ENCODE measurements at places on chromosomes 1 and 21. TPM values are rescaled to one million over a fixed set of nuclear protein-coding genes. Genes with fewer than 3 reads are reported as not detected.

The CAMK2N1 gene
- 45.5 TPM for polyA plus RNA-seq

The GFI1 gene
- 0.41 TPM for polyA plus RNA-seq

The NSL1 gene
- 27.2 TPM for polyA plus RNA-seq

The CFAP74 gene
- not detected for polyA plus RNA-seq

The PATJ gene
- 21.4 TPM for polyA plus RNA-seq

The TIE1 gene
- polyA plus RNA-seq = 0.33 TPM

The TFF3 gene
- 696 TPM for polyA plus RNA-seq

The SLC35D1 gene
- polyA plus RNA-seq = 8.3 TPM

The C1orf56 gene
- 8.3 TPM for polyA plus RNA-seq

GRCh38 chr1:198106011-198106410, 50.8 kb upstream of the NEK7 start:
- DNase-seq = no peak

- DNase-seq = no peak
Observed at GRCh38 chr1:93518516-93518915, 70.6 kb downstream of the FNBP1L start.

- peak; percentile 58 for DNase-seq
Observed at GRCh38 chr1:51234721-51235425, 1.2 kb upstream of the RNF11 start.

DNA sequence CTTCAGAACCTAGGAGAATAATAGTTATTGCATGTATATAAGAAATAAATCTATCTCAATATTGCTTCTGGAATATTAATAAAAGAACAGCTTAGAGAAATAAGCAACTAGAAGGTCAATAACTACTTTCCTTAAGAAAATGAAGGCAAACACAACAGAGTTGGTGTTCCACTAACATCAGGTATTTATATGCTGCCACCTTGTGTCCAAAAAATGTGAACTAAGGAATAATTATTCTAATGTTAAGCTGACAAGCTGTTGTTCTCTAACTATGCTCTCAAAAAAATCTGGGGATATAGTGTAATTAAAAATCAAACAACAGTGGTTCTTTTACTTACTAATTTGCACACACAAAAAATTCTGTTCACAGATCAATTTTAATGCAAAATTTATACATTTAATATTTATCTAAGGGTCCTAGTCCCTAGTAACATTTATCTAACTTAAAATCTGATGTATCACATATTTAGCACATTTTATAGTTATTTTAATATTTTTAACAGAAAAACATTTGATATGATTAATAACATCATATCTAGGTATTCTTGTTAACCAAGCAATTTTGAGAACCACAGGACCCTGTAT, 39.6 kb downstream of the UCHL5 start:
- peak; percentile 69 for DNase-seq

DNA sequence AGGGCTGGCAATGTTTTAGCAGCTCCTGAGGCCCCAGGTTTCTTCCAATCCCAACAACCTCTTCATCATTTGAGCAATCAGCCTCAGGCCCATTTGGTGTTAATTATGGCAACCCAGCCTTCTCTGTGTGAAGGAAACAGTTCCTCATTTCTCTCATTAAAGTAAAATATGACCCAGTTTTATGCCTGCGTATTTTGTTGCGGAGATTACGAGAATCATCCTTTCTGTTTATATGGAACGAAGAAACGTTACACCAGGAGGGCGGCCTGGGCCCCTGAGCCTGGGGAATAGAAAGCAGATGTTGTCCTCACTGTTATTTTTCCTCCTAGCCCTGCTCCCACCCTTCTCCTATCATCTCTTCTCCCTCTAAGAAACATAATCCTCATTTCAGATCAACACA, 332.2 kb upstream of the USP24 start:
- peak; percentile 28 for DNase-seq

- DNase-seq = no peak
Observed at GRCh38 chr1:158153179-158153578, 27.5 kb upstream of the CD1D start.

DNA sequence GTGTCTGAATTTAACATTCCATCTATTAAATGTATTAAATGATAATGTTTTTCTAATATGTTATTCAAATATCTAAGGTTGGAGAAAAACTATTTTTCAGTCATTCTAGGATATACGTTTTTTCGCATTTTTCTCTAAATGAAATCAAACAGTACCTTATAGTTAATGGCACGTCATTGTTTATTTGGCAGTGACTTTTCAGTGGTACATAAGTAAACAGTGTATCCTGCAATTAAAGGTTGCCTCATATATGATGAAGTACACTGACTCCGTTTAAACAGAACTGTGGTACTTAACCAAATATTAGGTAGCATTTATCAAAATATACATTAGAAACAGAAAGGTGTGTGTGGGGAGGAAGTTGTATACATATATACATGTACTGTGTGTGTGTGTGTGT, 79.2 kb downstream of the EPS15 start:
- DNase-seq = no peak

DNA sequence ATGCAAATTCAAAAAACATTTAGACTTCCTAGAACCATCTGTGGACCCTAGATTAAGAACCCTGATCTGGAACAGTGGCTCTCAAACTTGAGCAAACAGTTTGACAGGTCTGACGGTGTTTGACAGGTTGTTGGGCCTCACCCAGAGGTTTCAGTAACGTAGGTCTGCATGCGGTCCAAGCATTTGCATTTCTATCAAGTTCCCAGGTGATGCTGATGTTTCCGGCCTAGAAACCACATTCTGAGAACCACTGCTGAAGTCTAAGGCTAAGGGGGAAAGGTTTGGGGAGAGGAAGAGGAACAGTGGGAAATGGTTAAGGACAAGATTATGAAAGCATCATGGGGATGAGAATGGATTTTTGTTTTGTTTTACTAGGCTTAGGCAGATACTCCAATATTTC, 48.6 kb downstream of the MDM4 start:
- DNase-seq = no peak

DNA sequence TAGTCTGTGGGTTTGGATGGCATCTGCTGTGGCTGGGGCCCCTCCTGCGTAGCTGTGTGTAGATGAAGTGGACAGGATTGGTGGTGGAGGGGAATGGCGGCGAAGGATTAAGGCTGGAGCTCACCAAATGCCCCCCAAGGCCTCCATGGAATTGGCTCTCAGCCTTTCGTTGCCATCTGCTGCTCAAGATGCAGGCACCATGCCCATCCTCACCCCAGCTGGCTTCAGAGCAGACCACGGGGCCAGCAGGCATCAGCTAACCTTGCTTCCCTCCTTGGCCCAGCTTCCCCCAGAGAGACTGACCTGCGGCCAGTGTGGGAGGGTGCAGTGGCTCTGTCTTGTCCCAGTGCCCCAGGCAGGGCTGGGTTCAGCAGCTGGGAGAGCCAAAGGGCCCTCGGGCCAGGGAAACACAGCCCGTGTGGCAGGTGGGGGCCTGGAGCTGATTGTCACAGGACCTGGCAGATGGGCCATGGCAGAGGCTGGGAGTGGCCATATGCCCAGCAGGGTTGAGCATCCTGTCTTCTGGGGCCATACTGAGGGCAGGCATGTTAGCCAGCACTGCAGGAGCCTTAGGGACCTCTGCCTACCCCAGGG, 66.8 kb upstream of the ACTL8 start:
- DNase-seq = no peak

- no peak for DNase-seq
Observed at GRCh38 chr1:176187001-176187400, 20.1 kb downstream of the COP1 start.

DNA sequence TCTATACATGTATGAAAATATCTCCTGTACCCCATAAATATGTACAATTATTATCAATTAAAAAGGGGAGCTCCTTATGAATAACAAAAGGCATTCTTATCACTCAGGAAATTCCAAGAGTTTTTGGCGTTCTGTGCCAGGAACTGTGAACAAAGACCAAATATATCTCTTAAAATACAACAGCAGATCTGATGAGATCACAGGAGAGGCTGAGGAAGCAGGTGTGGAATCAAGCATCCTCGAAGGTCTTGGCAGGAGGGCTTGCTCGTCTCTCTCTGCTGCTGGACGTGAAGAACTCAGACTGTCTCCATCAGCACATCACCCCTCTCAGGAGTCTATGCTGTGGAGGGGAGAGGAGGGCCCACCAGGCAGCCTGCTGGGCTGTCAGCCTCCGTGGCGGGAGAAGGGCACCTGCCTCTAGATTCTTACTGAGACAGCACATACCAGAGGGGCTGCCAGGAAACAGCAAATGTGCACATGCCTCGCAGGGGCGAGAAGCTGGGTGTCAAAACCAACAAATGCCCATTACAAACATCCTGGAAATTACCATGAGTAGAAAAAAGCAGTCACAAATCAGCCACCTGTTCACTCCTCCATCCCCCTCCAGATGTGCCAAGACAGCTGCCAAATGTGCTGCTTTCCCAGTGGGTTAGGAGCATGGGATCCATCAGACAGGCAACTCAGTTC, 30.8 kb upstream of the FAM89A start:
- no peak for DNase-seq

DNA sequence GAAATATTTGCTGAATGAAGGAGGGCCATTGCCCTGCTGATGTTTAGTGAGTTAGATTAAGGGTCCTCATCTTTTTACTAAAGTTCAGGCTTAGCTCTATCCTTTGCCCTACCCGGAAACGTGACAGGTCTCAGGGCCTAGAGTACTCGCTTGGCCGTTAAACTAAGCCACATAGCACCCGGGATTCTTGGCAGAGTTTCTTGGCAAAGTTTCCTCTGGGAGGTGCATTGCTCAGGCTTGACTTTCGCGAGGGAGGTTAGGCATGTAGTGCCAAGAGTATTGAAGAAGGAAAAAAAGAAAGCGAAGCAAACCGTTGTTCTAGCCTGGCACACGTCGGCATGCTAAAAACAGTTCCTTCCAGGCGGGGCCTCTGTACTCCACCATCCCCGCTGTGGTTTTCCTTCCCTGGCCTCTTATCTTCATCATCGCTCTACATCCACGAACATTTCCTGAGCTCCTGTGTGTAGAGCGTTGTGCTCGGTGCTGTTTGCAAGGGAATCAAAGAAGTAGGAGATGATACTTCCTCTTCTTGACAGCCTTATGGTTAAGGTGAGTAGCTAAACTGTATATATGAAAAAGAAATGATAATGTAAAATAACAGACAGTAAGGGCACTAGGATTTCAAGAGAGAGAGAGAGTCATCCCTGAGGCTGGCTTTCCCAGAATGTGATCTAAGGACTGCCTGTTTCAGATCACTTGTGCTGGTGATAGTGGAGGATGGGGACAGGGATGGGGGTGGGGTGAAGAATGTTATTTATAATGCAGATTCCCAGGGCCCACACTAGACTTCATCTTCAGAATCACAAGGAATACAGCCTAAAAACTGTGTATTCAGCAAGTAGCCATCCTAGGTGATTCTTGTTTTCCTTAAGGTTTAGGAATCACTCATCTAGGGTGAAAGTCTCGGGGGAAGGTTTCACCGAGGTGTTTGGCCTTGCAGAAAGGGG, 18.8 kb downstream of the RNF220 start:
- peak; percentile 23 for DNase-seq

DNA sequence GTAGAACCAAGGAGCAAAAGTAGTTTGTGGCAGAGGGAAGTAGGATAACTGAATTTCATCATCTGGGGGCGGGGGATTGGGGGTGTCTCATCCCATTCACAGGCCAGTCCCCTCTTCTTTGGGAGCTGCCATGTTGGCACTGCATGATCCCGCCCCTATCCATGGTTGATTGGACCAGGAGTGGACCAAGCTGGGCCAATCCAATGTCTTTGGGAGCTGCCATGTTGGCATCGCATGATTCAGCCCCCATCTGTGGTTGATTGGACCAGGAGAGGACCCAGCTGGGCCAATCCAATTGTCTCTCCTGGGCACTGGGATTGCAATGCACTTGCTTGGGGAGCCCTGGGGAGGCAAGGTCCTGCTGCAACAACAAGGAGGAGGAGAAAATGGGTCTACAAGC, 12.3 kb upstream of the ALPL start:
- no peak for DNase-seq

GRCh38 chr1:205261946-205262691, 34.4 kb downstream of the TMCC2 start:
- DNase-seq = peak; percentile 44

- DNase-seq = no peak
Observed at GRCh38 chr1:247337250-247337746, 5.6 kb upstream of the ZNF496 start.

DNA sequence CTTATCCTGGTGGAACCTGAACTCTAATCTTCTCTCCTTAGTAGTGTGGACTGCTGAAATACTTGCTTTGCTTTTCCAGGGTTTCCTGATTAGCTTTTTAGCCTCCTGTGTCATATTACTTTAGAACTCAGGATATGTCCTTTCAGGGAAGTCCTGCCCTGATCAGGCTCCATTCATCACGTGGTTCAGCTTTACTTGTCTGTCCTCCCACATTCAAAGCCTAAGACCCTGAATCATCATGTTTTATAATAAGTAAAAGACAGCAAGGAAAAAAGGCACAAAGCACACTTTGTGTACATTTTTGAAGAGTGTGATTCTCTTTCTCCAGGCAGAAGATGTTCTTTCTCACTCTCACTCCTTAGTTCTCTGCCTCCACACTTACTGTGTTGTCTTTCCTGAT, 70.6 kb downstream of the PATJ start:
- DNase-seq = no peak

DNA sequence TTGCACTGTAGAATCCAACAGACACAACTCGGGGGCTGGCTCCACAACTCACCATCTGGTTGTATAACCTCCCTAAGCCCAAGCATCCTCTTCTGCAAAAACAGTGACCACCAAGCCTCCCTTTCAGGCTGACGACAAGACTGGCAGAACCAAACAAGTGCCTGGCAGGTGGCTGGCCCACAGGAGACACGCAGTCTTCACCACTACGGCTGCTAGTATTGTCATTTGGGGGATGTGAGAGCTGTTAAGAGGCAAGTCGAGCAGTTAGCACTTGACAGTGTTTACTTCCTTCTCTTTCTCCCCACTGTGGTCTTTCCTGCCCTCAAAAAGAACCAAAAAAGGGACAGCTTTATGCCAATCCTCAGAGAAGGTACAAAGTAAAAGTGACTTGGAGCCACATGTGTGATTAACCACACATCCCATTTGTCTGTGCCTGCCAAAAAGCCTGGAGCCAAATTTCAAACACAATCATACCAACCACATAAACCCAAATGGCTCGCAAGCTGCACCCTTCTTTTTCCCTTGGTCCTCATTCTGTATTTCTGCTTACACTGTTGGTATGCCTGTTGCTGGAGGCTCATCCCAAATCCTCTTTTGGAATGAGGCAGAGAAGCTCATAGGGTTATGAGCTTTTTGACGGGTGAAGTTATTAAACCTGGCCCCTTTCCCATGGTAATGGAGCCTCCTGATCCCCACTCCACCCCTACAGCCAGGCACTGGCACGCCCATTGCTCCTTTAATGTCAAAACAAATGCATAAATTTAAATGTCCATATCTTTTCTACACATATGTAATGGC, 94.1 kb downstream of the TGFBR3 start:
- DNase-seq = no peak

- no peak for DNase-seq
Observed at GRCh38 chr1:118809586-118809985, 178.6 kb downstream of the TBX15 start.

DNA sequence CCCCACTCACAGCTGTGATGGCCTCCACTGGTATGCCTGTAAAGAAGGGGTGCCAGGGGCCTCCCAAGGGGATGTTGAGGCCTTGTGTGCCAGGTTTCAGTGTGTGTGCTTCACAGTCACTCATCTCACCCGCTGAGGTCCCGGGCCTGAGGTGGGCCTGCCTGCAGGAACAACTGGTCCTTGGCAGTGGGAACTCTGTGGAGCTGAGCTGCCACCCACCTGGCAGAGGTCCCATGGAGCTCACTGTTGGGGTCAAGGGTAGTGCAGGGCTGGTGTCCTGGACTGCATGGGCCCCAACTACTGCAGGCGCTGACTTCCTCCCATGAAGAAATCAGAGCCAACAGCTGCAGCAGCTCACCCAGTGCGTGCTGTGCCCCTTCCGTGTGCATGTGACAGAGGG, 17.3 kb upstream of the ZNF678 start:
- no peak for DNase-seq
